ENCODE measurements at places on chromosomes 16 and 17.
A peak's percentile ranks its signal among the peaks of the same experiment; 100 is the strongest.

DNA sequence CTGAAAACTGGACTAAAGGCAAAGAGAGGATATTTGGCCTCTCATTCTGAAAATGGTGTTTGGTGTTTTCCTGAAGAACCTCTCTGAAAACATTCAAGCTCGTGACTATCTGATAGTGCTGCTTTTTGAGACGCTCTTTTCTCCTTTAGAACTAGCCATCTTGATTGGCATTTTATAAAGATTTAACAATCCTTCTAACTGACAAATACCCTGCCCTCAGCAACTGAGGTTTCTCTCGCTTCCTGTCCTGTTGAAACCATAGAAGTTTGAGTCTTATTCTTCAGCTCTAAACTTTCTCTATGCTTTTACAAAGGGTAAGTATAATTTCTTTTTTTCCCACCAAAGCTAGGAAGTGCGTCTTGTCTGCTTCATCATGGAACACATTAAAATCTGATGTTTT lies 13.3 kb downstream of the CNEP1R1 start:
- DNase-seq = peak; percentile 25

DNA sequence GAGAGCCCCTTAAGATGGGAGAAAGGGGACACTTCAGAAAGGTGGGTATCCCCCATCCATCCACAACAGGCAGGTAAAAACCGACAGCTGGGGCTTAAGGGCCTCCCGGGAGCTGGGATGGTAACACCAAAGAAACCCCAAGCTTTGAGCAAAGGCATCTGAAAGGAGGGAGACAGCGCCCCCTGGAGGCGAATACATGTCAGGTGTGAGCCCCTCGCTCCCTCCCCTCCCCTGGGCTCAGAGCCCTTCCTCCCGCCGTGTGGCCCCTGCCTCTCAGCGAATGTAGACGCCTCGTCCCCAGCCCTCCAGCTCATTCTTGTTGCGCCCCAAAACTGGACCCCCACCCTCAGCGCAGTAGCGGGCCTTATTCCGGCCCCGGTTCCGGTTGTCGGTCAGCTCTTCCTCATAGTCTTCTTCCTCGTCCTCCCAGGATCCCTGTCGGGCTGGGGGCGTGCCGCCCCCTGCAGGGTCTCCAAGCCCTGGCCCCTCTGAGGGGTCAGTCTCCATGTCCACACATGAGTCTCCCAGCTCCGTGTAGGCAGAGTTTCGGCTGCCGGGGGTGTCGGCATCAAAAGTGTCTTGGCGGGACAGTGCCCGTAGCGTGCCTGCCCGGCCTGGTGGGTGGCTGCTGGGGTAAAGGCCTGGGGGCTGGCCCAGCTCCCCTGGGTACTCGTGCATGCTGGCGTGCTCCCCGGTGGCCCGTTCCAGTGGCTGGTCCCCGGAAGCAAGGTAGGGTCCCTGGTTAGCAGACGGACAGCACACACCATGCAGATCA lies 9.1 kb upstream of the ARL5C start:
- DNase-seq = peak; percentile 81

- DNase-seq = no peak
These were observed 87.8 kb downstream of the MARCHF10 start for GRCh38 chr17:62720126-62720850.

DNA sequence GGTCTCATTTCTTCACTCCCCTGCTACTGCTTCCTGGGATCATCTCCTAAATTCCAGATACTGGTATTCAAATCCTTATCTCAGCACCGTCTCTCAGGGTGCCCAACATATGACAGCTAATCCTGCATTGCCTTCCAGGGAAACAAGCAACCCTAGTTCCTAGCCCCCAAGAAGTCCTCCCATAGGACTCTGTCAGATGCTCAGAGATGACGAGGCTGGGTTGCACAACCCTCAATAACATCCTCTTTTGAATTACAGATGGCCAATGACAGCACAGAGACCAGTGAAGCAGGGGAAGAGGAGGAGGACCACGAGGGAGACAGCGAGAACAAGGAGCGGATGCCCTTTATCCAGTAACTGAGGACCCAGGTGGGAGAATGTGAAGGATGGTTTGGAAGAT lies 45.0 kb upstream of the CLEC3A start:
- DNase-seq = peak; percentile 44

DNA sequence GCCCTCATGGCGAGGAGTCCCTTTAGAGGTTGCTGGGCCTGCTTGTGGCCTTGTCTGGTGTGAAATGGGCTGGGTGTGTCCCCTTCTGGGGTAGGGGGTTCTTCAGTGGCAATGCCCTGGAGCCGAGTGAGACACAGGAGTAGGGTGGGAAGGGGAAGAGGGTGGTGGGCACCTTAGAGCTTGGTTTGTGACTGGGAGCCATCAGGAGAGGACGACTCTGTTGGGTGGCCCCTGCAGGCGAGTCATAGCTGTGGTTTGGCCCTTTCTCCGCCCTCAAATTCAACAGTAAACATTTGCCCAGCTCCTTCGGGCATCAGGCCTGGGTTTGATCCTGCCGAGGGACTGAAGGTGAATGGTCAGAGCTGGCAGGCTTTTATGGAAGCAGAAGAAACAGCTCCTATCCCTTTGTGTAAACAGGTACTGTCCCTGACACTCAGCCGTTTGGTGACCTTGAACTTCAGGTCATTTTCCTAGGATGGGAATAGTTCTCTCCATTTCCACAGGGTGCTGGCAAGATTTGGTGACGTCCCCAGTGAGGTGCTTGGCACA lies 2.9 kb downstream of the E4F1 start:
- no peak for DNase-seq

DNA sequence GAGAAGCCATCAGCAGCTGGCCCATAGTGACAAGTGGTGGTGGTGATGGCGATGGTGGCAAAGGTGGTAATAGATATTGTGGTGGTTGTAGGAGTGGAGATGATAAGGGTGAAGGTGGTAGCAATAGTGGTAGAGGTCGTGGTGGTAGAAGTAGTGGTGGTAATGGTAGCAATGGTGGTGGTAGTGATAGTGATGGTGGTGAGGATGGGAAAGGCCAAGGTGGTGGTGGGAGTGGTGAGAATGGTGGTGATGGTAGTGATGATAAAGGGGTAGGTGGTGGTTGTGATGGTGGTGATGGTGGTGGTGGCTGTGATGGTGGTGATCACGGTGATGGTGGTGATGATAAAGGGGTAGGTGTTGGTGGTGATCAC lies 13.1 kb downstream of the CDH5 start:
- no peak for DNase-seq

- DNase-seq = no peak
These were observed 2.0 kb downstream of the VAMP2 start for GRCh38 chr17:8160741-8161221.

DNA sequence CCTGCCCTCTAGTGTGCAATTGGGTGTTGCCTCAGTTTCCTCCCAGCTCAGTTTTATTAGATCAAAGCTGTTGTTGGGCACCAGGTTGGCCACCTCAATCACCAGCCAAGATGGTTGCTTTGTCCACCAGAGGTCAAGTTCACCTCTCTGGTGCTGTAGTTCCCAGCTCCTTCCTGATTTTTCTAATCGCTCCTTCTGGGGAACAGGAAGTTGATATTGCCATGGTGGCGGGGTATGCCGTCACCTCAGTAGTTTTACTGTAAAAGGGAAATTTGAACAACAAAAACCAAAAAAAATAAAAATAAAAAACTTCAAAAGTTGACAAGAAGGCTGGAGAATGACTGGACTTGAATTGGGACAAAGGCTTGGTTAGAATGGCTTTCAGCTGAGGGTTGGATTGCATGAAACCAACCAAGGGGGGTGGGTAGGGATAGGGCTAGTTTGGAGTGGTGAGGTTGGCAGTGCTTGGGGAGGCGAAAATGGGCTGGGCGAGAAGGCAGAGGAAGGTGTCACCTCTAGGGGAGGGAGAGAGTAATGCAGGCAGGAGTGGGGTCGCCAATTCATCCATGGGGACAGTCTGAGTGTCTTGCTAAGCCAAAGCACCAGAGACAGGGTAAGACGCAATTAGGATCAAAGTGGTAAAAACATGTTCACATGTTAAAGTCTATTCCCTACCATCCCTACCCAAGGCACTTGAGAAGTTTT lies 6.2 kb downstream of the EFNB3 start:
- DNase-seq = no peak

- no peak for DNase-seq
These were observed 201.3 kb downstream of the CEP112 start for GRCh38 chr17:65990593-65990992.

- no peak for DNase-seq
These were observed 55.1 kb upstream of the CNTNAP4 start for GRCh38 chr16:76222087-76222486.

GRCh38 chr17:75060434-75061054 lies 13.5 kb downstream of the KCTD2 start:
- DNase-seq = no peak

DNA sequence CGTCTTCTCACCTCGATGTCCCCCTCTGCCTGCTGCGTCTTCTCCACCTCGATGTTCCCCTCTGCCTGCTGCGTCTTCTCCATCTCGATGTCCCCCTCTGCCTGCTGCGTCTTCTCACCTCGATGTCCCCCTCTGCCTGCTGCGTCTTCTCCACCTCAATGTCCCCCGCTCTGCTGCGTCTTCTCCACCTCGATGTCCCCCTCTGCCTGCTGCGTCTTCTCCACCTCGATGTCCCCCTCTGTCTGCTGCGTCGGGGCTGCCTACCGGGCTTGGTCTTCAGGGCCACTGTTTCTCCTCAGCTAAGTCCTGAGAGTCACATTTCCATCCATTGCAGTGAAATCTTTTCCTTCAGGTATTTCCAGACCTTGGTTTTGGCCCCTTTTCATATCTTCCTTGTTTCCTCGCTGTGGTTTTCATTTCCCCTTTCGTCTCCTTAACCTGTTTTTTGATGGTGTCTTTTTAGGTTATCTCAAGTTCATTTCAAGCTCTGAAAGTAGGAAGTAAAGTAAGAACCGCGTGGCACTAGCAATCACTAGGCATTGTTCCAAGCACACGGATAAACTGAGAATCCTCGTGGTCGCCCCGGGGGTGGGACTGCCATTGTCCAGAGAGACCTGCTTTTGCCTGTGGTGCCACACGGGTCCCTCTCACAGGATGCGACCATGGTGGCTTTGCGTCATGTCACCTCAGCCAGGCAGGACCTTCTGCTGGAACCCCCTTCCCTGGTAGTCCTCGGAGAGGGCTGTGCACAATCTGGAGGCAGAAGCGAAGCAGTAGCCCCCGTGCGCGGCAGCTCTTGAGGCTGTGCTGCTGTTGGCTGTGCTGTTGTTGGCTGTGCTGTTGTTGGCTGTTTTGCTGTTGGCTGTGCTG lies 9.5 kb upstream of the ZNF750 start:
- no peak for DNase-seq

GRCh38 chr16:87119748-87120147 lies 197.4 kb downstream of the C16orf95 start:
- no peak for DNase-seq

- DNase-seq = no peak
These were observed 479 bp downstream of the IRX6 start for GRCh38 chr16:55324285-55325079.

DNA sequence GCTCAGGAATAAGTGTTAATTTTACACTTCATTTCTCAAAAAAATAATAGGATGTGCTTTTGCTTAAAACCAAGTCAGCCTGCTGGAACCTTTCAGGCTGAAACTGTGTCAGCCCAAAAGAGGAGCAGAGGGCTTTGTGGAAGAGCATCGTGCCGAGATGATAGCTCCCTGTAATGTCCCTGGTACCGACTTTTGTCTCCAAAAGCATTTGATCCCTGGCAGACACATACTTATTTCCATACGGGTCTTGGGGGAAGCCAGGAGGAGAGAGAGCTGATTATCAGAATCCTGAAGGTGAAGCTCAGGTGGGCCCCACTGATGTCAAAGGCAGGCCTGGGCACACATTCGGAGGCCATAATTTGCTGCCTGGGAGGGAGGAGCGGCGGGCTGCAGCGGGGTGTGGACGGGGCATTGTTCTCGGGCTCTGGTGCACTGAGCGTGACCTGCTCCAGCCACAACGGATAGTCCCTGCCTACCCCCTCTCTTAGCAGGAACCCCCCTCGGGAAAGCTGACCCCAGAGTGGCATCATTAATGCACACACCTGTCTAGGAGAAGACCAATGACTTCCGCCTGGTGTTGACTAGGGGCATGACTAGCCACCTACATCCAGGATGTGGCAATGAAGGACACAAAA lies 155.9 kb downstream of the C16orf78 start:
- no peak for DNase-seq

GRCh38 chr16:65843941-65844340 lies 522.5 kb upstream of the CDH5 start:
- no peak for DNase-seq

- DNase-seq = no peak
These were observed 121.1 kb downstream of the SLC39A11 start for GRCh38 chr17:72971226-72971880.

DNA sequence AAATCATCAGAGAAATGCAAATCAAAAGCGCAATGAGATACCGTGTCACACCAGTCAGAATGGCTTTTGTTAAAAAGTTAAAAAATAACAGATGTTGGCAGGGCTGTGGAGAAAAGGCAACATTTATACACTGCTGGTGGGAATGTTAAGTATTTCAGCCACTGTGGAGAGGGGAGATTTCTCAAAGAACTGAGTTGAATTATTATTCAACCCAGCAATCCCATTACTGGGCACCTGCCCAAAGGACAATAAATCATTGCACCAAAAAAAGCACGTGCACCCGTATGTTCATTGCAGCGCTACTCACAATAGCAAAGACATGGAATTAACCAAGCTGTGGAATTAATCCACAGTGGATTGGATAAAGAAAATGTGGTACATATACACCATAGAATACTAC lies 204.7 kb downstream of the HS3ST4 start:
- DNase-seq = no peak

GRCh38 chr16:2817340-2818271 lies 569 bp downstream of the PRSS21 start:
- no peak for DNase-seq

DNA sequence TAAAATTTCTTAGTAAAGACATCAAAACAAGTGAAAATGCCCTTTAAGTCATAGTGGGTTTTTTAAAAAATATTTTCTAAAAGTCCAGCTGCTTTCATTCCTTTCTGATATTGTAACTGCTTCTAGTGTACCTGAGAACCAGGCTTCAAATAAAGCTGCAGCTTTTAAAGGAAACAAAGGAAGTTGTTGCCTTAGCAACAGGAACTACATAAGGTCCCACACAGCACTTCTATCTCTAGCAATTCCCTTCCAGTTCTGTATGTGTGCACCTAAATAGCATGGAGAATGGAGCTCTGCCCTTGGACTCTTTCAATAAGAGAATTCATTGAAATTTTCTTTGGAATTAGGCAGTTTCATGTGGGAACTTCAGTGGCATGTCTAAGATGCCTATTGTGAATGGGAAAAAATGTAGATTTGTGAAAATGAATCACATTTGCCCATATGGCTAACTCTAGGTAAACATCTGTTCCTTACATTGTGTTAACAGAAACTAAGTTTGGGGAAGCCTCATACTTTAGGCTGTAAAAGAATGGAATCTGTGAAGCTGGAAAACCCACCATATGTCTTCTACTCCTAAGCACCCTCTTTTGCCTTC lies 206.4 kb downstream of the KIF2B start:
- no peak for DNase-seq

GRCh38 chr16:90077757-90078578 lies 837 bp upstream of the PRDM7 start:
- DNase-seq = peak; percentile 18

- no peak for DNase-seq
These were observed 16.9 kb downstream of the HOXB1 start for GRCh38 chr17:48513666-48514455.

DNA sequence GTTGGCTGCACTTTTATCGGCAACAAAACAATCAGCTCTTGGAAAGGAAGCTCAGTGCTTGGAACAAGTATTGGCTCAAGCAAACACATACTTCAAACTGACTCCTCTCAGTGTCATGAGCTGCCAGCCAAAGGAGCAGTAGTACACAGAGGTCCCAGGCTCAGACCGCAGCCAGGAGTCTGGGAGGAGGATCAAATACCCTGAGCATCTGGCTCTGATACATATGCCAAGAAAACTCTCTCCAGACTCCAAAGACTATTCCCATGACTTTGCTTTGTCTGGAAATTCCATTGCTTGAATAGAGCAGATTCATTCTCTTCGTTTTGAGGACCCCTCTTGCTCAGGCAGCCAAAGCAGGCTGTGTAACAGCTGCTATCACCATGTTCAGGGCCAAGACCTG lies 501.6 kb upstream of the PSMD7 start:
- no peak for DNase-seq

Data from suppressor macrophage treated with lipopolysaccharide for 4 hours (primary cell).